Fibroblast of skin of back (primary cell): ENCODE measurements at places on chromosomes 12 and 14.

- DNase-seq, result peak; percentile 29
These were observed 22.2 kb upstream of the GPR132 start for GRCh38 chr14:105087308-105087962.

- DNase-seq, result no peak
These were observed 85.6 kb downstream of the GALNT9 start for GRCh38 chr12:132243596-132244310.

DNA sequence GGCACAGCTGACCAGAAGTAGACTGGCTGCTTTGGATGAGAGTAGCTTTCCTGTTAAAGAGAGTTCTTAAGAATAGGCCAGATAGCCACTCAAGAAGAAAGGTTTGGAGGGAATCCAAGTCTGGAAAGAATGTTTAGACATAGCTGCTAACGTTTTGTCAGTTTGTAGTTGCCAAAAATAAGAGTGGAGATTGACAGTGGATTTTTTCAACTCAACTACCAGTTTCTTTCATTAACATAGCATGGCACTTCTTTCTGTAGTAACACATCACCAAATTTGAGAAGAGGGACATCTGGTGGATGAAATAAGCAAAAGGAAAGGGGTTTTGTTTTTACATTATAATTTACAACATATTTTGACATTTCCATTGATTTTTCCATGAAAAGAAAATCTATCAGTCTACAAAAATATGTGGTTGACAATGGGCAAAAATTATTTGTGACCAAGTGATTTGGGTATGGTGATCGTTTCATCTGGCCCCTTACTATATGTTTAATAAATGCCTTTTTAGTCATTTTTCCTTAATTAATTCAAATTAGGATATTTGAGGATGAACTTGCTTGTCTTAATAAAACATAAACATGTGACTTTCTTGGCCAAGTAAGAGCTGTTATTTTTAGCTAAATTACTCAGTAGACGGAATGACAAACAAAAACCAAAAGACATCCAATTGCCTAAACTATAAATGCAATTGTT lies 71.1 kb downstream of the PTPRR start:
- DNase-seq, result peak; percentile 64

GRCh38 chr14:67413806-67414769 lies 2.1 kb upstream of the PLEK2 start:
- DNase-seq, result peak; percentile 94

DNA sequence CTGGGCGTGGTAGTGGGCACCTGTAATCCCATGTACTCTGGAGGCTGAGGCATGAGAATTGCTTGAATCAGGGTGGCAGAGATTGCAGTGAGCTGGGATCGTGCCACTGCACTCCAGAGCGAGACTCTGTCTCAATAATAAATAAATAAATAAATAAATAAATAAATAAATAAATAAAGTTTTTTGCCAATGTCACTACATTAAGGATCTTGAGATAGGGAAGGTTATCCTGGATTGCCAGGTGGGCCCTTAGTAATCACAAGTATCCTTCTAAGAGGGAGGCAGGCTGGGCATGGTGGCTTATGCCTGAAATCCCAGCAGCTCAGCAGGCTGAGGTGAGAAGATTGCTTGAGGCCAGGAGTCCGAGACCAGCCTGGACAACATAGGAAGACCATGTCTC lies 4.5 kb upstream of the FBXW8 start:
- DNase-seq, result no peak

DNA sequence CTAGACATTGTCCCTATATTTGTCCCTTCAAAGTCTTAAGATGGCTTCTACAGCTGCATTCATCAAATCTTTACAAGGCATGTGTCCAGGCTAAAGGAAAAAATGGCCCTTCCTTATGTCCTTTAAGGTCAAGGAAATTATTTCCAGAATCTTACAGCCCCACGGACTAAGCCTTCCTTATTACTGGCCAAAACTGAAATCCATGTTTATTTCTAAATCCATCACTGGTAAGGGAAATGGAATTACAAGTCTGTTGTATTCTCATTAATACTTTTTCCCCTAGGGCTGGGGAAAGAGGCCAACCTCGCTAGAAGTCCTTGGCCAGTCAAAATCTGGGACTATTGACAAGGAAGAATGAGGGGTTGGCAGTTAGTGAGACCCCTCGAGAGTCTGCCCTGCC lies 252.5 kb downstream of the TMEM132C start:
- no peak for DNase-seq

GRCh38 chr12:124680863-124681778 lies 113.7 kb upstream of the NCOR2 start:
- peak; percentile 97 for DNase-seq

DNA sequence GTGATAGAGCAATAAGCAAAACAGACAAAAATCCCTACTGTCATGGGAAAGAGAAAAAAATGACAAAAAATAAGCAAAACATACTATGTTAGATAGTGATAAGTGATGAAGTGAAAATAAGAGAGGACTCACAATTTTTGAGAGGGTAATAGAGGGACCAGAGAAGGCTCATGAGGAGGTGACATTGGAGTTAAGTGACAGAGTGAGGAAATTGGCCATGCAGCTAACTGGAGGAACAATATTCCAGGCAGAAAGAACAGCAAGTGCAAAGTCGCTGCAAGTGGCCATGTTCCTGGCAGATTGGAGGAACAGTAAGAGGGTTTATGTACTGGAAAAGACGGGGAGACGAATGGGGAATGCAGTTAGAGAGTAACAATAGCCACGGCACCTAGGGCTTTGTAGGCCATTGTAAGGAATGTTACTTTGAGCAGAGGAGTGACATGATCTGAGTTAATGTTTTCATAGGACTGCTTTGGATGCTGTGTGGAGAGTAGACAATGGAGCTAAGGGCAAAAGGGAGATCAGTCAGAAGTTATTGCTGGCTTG lies 1.4 kb upstream of the SAV1 start:
- no peak for DNase-seq

- DNase-seq, result no peak
These were observed 1.4 kb downstream of the RIMBP2 start for GRCh38 chr12:130714591-130715149.

DNA sequence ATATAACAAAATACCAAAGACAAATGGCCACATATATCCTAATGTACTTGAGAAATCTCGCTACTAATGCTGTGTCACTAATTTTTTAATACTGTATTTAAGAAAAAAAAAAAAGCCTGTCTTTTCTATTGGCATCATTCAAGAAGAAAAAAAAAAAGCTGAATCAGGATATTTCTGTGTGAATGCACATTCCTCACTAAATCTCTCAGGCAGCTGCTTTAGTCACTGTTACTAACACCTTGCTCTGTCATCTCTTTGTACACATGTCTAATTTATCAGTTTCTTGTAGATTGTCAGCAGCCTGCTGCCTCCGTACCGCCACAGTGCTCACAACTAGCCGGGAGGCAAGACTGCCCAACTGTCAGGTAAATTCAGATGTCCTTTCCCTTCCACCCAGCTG lies 32.0 kb upstream of the FGD4 start:
- DNase-seq, result no peak

- peak; percentile 85 for DNase-seq
These were observed 9.7 kb downstream of the RTRAF start for GRCh38 chr14:51999084-51999483.

GRCh38 chr14:97107080-97107479 lies 309.9 kb downstream of the VRK1 start:
- peak; percentile 69 for DNase-seq

DNA sequence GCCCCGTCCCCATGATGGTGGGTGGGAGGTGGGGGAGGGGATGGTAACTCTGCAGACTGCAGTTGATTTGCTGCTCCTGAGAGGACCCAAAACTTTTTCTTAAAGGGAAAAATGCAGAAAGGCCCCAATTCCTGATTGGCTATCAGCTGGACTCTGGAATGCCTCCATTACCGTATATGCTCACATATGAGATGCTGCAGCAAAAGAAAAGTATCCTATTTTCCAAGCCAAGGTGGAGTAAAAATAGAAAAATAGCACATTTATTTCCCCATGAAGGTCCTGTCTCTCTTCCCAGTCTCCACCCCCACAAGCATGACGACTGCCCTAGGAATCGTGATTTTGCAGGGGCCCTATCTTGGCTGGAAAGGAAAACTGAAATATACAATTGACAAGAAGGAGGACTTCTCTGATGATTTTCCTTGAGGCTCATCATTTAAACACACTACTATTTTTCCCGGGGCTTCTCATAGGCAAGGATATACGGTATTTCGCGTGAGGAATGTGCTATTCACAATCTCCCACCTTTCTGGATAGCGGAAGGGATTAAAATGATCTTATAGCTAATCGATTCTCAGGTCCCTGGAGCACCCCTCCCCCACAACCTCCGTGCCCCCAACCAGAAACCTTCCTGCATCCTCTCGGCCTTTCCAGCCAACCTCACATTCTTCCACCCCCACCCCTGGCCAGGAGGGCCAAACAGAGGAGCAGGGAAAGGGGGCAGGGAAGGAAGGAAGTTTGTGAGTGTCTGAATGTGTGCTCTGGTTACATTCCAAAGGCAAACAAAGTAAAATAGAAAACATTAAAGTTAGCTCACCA lies 138.9 kb upstream of the CCND2 start:
- no peak for DNase-seq

DNA sequence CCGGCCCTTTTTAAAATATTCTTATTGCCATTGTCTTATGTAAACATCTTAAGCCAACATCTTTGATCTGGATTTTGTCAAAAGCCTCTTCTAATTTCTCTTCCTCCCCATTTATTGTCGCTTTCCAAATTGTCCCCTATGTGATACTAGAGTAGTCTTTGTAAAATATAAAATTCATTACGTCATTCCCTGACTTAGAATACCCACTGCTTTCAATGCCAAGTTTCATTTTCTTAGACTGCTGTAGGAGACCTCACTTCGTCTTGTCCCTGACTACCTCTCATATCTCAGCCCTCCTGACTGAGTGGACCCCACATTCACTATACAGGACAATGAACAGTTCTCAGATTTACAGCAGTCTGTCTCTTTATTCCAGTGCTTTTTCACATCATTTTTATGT lies 633.9 kb upstream of the LMO3 start:
- no peak for DNase-seq

DNA sequence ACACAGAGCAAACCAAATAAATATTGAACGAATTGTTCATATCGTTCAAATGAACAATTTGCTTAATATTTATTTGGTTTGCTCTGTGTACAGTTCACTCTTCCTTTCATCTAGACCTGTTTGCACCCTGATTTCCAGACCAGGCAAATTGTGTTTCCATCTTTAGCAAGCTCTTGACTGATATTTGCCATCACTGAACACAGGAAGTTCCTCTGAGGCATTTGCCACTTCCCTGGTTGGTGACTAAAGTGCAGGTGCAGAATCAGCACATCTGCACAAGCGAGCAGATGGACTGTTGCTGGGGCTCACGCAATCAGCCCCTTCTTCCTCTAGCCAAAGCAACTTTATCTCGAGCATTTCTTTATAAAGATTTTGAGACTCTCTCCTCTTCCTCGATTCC lies 112.9 kb downstream of the DAAM1 start:
- DNase-seq, result no peak
